ENCODE measurements at places on chromosomes 6 and 20. TPM values are rescaled to one million over a fixed set of nuclear protein-coding genes. Genes with fewer than 3 reads are reported as not detected.

Gene BANF2
- total RNA-seq: not detected

Gene MICB
- total RNA-seq: 17.2 TPM

DNA sequence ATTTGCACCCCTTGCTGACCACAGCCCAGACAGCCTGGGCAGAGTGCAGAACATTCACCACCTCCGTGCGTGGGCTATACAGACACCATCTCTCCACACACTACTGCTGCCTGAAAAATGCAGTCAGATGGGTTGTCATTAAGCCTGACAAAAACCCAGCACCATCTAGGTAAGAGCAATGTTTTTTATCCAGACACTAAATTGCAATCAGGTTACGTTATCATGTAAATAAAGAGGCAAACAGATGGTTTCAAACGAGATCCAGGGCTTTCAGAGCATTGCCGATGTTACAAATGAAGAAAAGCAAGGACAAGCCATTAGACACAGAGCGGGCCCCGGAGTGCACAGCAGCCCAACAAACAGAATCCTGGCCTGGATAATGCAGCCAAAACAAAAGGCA is 269.6 kb downstream of the PKHD1 start:
- DNase-seq: no peak

GRCh38 chr6:157223021-157223430 is 100.3 kb downstream of the TMEM242 start:
- DNase-seq: no peak

GRCh38 chr6:81933608-81934051 is 181.1 kb upstream of the TENT5A start:
- DNase-seq: peak; percentile 30

DNA sequence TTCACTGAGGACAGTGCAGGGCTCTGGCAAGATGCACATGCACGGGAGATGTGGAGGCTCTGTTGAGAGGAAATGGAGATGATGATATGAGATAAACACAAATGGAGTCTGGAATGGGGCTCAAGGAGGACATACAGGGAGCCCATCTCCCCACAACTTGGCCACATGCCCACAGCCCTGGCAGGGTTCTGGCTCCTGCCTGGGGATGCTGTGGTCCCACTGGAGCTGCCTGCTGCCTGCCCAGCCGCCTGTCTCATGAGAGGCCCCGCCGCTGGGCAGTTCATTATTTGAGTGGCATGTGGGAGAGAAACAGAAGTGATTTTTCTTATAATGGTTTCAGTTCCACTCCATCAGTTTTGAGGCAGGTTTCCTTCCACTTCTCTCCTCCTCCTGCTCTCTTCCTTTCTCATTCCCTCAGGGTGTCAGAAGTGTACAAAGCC is 133.6 kb upstream of the TRAF3IP2 start:
- no peak for DNase-seq

GRCh38 chr20:47606414-47606982 is 104.8 kb downstream of the NCOA3 start:
- no peak for DNase-seq

GRCh38 chr6:620166-620565 is 36.7 kb downstream of the HUS1B start:
- no peak for DNase-seq

DNA sequence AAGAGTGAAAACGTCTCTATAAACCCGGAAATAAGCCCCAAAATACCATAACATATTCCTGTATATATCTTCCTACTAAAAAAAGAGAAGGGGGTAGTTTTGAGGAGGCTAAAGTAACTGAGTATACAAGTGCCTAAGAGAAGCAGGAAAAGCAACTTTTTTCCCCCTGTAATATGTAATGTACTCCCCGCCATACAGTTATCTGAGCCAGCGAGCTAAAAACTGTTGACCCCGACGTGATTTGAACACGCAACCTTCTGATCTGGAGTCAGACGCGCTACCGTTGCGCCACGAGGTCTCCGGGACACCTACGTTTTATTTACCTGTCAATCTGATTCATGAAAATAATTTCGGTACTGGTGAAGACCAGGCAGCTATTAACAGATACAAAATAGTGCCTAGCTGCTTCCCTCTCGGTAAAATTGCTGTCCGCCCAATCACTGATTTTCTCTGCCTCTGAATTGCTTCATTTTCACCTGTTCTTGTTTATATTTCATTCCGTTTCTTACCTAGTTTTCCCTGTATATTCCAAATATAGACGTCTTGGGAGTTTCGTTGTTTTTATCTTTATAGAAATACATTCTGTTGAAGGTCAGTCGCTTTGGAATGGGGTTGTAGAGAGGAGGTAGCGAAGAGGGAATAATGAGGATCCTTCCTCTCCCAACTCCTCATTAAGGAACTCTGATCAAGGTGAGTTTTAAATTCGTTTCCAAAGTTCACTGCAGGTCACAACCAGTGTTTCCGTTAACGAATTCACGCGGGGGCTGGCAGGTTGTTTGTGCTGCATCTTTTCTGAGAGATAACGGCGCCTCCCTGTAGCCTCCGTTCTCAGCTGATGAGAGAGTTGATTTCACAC is 33.6 kb upstream of the BTN3A2 start:
- peak; percentile 46 for DNase-seq
